MG63 (cell line): ENCODE measurements at places on chromosomes 6 and 20.

GRCh38 chr20:13344671-13345070 is 123.6 kb downstream of the ISM1 start:
- DNase-seq = no peak

DNA sequence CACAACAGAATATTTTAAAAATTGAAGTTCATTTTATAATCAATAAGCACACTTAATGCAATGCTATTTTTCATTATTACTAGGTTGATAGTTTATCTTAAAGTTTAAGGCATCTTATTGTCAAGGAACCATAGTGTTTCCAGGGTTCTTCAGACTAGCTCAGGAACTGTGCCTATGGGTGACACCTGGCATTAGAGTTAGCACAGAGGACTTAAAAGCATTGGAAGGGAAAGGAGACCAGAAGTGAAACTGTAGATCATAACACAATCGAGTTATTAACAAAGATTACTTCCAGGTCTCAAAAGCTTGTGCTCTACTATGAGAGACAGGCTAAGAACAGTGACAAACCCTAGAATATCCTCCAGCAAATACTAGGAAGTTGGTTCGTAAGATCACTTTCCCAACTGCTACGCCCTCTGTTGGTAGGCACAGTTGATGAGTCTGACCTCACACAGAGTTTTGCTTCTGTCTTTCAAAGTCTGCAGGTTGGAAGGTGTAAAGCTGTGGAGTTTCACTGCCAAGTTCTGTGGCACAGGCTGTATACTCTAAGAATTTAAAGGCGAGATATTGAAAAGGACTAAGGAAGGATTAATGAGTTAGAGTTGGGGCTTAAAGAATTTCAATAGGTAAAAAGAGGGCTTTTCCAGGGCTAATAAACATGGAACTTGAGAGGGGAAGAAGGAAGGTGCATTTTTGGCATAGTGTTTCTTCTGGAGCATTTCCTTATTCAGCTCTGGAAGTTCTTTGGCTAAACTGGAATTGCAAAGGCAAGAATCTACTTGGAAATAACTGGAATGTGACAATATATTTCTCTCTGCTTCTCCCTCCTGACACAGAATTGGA is 531.3 kb upstream of the JAG1 start:
- DNase-seq = peak; percentile 40

- DNase-seq = no peak
Observed at GRCh38 chr6:28446818-28447511, 3.7 kb upstream of the ZSCAN23 start.

DNA sequence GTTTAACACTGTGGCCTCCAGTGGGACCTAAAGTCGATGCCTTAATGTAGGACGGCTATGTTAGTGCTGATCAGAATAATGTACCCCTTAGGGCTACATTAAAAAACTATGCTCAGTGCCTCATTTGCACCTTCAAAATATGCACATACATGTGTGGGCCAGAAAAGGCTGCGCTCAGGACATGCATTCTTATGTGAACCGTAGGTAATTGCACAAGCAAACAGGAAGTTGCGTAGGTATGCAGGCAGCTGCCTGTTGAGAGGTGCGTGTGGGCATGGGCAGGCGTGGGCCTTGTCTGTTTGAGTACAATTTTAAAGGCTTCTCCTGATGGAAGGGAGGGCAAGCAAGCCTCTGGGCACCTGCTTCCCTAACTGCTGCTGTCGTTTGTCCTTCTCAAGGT is 116.2 kb upstream of the JAG1 start:
- no peak for DNase-seq

DNA sequence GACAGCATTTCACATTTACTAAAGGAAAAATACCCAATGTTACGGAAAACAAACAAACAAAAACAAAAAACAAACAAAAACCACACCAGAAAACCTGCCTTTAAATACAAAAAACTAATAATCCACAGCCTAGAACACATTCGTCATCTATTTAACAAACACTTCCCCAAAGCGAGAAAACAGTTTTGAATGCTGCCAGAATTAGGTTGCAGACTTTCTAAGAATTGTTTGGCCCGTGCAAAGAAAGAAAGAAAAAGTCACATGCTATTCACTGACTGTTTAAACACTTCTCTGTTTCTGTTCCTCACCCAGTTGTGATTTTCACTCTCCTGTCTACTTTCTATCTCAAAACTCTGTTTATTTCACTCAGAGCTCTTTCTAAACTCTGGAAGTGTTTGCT is 52.5 kb downstream of the BCAS1 start:
- no peak for DNase-seq

GRCh38 chr20:62159839-62160238 is 16.3 kb downstream of the SS18L1 start:
- no peak for DNase-seq

DNA sequence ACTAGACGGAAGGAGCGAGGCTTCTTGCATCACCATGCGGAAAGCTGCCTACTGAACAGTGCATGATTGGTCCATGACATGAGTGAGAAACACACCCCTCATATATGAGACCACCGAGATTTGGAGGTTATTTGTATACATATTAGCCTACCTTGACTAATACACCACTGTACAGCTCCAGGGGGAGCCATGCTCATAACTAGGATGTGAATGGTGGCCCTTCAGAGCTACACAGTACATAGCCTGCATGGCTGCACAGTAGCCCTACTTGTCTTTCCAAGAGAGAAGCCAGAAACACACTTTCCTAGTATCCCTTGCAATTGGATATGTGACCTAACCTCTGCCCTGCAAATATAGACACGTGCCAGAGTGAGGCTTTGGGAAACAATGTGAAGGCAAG is 21.8 kb upstream of the MCUR1 start:
- DNase-seq = no peak

DNA sequence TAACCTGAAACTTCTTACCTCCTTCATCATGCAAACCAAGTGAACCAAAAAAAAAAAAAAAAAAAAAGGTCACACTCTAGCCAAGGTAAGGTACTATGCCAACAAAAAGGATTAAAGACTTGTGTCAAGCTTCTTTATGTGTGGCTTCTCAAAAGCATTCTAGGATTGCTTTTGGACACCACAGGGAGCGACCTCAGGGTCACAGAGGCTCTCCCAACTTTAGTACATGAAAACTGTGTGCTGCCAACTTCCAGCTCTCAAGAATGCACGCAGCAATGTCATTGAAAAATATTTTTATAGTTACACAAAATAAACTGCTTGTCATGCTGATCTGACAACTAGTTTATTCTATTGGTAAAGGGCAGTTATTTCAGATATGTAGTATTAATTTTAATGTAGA is 243.8 kb downstream of the PLCB1 start:
- DNase-seq = peak; percentile 52

GRCh38 chr20:38073307-38074071 is 39.9 kb downstream of the RPRD1B start:
- DNase-seq = peak; percentile 87

DNA sequence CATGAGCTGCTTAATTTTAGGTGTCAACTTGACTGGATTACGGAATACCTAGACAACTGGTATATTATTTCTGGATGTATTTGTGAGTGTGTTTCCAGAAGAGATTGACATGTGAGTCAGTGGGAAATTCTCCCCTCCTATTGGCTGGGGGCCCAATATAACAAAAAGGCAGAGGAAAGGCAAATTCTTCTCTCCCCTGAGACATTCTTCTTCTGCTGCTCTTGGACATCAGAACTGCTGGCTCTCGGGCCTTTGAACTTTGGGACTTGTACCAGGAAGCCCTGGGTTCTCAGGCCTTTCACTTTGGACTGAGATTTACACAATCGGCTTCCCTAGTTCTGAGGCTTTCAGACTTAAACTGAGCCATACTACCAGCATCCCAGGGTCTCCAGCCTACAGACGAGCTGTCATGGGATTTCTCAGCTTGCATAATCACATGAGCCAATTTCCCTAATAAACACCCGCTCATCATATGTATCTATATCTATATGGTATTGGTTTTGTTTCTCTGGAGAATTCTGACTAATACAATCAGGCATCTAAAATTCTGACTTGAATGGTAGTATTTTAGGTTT is 7.6 kb upstream of the BTN3A3 start:
- no peak for DNase-seq

DNA sequence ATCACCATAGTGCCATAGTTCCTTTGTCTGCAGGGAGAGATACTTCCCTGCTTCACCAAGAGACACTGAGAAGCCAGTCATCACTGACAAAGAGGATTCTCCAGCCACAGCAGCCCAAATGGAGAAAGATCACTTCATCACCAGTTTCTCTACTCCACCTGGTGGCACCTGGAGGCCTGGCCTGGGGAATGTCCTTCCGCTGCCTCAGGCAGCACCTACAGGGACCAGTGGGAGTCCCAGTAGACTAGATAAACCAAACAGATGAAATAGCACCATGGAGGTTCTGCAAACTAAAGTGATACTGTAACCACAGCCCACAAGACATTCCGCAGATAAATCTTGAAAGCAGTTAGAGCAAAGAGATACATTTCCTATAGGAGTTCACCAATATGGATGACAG is 266.5 kb downstream of the C6orf118 start:
- no peak for DNase-seq

DNA sequence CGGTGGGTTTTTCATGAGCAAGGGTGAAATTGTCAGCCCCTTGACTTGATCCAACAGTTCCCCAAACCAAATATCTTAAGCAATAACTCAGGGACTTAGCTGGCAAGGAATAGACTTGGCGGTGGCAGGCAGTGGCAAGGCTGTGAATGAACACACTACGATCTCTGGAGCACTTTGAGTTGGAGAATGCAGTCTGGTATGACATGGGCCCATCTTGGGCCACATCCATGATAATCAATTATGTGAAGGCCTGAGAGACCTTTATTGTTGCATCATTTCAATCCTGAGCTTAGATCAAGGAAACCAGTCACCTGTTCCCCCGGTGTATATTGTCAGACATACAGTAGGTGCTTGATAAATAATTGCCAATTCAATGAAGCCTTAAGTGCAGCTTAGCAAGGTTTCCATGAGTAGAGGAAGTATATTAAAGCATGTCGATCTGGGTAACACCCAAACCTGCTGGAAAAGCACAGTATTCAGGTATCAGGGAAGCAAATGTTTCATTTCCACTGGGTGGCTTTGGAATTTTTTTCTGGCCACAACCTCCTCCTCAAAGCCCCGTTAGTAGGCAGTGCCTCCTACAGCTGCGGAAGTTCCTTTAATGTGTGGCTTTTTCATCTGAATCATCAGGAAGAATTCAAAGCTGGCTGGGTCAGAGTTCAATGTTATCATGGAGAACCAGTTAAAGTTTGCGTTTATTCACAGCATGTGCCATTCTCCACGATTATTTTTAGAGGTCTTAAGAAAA is 10.2 kb downstream of the CASS4 start:
- DNase-seq = peak; percentile 68

DNA sequence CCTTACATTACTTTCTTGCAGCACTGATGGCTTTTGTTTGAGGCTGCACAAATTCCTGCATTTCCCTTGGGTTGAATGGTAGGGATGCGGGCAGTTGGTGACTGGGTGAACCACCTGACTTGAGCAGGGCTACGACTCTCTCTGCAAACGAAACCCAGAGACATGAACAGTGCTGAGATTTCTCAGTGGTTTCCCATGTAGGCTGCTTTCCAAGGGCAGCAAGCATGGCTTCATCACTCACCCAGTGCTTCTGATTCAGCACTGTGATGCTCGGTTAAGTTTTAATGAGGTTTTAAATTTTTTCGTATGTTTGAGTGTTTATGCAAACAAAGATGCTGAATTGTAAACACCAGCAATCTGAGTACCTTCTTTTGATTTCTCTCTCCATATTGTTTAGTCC is 127.2 kb downstream of the MTHFD1L start:
- DNase-seq = no peak

GRCh38 chr20:47781632-47782031 is 3.6 kb downstream of the SULF2 start:
- DNase-seq = no peak

DNA sequence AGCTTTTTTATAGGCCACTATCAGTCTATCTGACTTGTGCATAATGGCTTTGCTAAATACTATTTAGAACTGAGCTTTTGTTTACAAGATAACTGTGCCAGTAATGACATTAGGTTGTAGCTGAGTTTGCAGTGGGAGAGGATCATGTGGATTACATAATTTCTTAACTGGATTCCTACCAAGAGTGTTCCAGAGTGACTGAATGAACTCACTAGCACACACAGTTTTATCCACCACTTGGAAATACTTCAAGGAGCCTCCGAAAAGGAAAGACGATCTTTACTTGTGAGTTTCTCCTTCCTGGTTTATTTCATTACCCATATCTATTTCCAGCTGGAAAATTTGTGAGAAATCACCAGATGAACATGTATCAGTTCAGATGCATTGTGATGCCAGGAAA is 10.9 kb upstream of the SYNE1 start:
- DNase-seq = no peak

DNA sequence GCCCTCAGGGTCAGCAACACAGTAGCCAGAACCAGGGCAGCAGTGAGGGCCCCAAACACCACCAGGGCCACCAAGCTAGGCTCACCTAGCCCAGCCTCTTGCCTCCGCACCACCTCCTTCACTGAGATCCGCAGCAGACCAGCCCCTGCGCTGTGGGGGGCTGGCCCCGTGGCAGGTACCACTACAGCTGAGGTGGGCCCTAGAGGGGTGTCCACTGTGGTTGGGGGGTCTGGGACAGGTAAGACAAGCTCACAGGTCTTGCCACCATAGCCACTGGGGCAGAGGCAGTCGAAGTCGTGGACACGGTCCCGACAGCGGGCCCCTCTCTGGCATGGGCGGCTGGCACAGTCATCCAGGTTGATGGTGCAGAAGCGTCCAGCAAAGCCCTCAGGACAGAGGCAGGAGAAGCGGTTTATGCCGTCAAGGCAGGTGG is 4.6 kb downstream of the DLK2 start:
- no peak for DNase-seq

DNA sequence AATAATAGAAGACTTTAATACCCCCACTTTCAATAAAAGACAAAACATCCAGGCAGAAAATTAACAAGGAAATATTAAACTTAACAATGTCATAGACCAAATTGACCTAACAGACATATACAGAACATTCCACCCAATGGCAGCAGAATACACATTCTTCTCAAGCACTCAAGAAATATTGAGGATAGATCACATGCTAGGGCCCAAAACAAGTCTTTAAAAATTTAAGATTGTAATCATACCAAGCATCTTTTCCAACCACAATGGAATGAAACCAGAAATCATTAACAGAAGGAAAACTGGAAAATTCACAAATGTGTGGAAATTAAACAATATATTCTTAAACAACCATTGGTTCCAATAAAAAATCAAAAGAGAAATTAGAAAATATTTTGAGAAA is 161.0 kb downstream of the COL12A1 start:
- DNase-seq = no peak

- no peak for DNase-seq
Observed at GRCh38 chr6:21608601-21609000, 15.1 kb downstream of the SOX4 start.
